ENCODE measurements at places on chromosomes 11 and 22.

GRCh38 chr11:43976863-43977262 is 34.4 kb downstream of the C11orf96 start:
- DNase-seq, result no peak

- DNase-seq, result no peak
Measured at GRCh38 chr11:12728417-12728816, 54.2 kb downstream of the TEAD1 start.

- DNase-seq, result no peak
Measured at GRCh38 chr22:25366408-25366807, 147.0 kb downstream of the CRYBB2 start.

GRCh38 chr11:3903207-3903896 is 47.9 kb downstream of the STIM1 start:
- no peak for DNase-seq

- DNase-seq, result no peak
Measured at GRCh38 chr11:117037975-117038350, 60.3 kb downstream of the SIK3 start.
